ENCODE measurements at places on chromosomes 5 and 9.
A peak's percentile ranks its signal among the peaks of the same experiment; 100 is the strongest.

- no peak for DNase-seq
Observed at GRCh38 chr9:81650586-81651515, 38.5 kb downstream of the TLE1 start.

DNA sequence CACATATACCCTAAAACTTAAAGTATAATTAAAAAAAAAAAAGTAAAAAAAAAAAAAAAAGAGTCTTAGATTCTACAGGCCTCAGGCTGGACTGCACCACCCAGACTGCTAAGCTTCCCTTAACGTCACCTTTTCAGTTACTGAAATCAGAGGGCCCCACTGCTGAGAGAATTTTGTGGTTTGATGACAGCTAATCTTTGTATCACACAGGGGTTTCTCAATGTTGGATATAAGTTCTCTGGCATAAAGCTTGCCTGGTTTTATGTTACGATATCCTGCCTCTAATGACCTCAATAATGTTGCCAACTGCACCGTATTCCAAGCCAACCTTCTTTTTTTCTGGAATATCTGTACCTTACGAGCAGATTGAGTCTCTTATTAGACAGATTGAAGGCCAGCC lies 43.1 kb upstream of the C6 start:
- DNase-seq = no peak

DNA sequence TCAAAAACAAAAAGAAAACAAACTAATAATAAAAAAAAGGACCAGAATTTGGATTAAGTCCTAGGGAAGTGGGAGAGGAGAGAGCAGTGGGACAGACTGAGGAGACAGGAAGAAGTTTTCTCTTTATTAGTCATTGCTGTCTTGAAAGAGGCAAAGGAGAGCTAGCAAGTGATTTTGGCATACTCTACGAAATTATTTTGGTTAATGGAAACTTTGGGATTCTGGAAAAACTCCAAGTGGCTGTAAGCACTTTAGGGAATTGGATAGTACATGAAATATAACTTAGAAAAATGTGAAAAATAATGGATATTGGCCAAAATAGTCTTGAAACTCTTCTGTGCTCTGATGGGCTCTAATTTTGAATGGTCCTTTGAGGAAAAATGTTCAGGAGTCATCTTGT lies 1641.8 kb upstream of the WWC1 start:
- peak; percentile 72 for DNase-seq

DNA sequence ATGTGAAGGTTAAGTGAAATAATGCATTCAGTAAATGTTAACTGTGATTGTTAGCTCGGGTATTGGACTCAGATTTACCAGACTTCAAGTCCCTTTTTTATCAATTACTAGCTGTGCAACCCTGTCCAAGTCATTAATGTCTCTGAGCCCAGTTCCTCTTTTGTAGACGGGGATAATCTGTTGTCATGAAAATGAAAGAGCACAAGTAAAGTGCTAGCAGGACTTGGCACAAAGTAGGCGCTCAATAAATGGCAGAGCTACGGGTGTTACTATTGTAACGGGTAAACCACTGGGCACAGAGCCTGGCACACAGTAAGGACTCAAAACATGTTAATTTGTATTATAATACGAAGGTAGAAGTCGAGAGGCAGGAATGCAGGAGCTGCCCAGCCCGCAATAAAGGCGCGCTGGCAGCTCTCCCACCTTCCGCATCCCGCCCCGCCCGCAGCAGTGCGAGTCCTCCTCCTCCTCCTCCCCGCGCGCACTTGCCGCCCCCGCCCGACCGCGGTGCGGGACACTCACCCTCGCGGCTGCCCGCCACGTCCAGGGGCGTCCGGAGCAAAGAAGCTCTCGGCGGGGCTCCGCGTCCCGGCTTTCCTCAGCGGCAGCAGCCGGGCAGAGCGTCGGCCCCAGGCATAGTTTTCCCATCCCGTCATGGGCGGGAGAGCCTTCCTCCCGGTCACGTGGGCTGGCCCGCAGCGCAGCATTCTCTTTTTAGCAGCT lies at the start of gene C1QTNF2:
Gene C1QTNF2, minus strand, starts transcription at position 637 of the 723 bp plus-strand sequence. CDS start 15,615 bp downstream, outside the sequence.
- peak; percentile 75 for DNase-seq

- DNase-seq = peak; percentile 99
Observed at GRCh38 chr5:149445739-149446369, 66.8 kb upstream of the IL17B start.

DNA sequence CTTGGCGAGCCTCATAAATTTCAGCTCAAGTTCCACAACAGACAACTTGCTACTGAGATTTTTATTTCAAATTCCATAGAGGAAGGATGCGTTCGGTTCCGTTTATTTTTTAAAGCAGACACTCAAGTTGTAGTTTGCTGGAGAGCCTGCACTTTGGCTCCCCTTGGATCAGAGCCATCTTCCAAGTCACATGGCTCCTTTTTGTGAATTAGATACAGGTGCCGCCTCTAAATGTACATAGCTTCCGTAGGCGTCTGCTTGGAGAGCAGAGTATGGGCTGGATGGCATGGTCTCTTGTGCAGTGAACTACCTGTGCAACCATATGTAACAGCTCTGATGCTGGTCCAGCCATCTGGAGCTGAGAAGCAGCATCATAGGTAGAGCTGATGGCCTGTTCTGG lies 73.9 kb upstream of the WWC1 start:
- no peak for DNase-seq

Data from fibroblast of skin of right biceps (primary cell).